ENCODE measurements at places on chromosomes 7 and 10.
A peak's percentile ranks its signal among the peaks of the same experiment; 100 is the strongest.

- DNase-seq, result peak; percentile 78
Measured at GRCh38 chr10:27240212-27241009, at the start of gene ACBD5. ACBD5 (minus strand) TSS chr10:27240797; CDS start chr10:27240688, 109 bp downstream.

GRCh38 chr7:115113776-115114175 lies 191.9 kb downstream of the MDFIC start:
- DNase-seq, result no peak

- no peak for DNase-seq
Measured at GRCh38 chr7:157679607-157680006, 342.8 kb downstream of the DNAJB6 start.

GRCh38 chr10:69726850-69727249 lies 74.9 kb upstream of the COL13A1 start:
- no peak for DNase-seq

GRCh38 chr7:116708861-116709260 lies 36.9 kb downstream of the MET start:
- DNase-seq, result no peak

- no peak for DNase-seq
Measured at GRCh38 chr7:98097042-98097645, 9.5 kb upstream of the LMTK2 start.

Measured in fibroblast of skin of scalp (primary cell).